DMS53 (cell line): ENCODE measurements at places on chromosomes 1 and 21.
A peak's percentile ranks its signal among the peaks of the same experiment; 100 is the strongest.

DNA sequence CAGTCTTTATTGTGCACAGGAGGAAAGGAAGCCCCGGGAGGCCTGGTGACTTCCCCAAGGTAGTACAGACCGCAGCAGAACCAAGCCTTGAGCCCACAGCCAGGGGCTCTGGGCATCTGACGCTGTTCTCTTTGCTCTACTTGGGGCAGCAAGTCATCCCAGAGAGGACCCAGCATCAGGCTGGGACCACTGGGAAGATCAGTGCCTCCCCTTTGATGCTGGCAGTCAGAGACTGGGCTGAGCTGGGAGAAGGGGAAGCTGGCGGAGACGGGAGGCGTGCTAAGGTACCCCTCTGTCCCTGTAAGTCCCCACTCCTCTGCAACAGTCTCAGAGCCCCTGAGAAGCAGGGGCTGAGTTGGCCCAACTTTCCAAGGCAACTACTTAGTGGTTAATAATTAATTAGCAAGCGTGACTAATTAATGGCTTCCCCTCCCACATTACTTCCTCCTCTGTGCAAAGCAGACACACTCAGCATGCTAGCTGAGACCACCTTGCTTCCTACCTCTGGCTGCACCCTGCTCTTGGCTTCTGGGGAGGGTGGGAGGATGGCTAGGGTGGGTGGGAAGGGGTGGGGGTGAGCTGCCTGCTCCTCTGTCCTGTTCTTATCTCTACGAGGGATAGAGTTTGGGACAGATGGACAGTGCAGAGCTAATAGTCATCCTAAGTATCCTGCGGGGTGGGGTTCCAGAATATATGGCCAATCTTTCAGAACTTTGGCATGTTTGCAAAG, 1.3 kb downstream of the INAVA start:
- DNase-seq = peak; percentile 54

- DNase-seq = no peak
Observed at GRCh38 chr1:196181594-196181878, 426.7 kb downstream of the KCNT2 start.

DNA sequence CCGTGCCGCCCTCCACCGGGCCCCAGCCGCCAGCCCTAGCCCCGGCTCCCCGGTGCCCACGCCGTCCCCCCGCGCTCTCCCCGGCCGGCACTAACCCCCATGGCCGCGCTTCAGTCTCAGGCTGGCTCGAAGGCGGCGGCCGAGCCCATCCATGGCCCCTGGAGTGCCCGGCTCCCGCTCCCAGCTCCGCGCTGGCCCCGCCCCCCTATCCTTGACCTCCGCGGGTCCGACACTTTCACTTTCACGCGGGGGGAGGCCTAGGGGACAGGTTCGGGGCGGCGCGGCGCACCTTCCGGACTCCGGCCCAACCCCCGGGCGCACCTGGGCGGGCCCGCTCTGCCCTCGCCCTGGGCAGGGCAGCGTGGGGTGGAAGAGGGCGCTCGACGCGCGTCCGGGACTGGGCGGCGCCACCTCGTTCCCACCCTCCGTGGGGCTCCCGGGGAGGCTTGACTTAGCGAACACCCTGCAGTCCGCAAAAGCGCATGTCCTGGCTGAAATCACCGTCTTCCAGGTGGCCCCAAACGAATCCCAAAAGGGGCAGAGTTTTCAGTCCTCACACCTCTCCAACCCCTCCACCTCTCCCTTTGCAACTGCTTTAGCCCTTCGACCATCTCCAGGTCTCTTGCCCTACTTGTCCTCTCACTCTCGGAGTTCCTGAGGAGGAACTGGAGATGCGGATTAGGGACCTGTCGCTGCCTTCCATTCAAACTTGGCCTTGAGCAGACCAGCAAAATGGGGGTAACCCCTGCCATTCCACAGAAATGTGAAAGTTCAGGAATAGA, 3.9 kb upstream of the DENND2D start:
- DNase-seq = peak; percentile 91

GRCh38 chr1:183370399-183371058, 47.7 kb downstream of the NMNAT2 start:
- DNase-seq = peak; percentile 39

DNA sequence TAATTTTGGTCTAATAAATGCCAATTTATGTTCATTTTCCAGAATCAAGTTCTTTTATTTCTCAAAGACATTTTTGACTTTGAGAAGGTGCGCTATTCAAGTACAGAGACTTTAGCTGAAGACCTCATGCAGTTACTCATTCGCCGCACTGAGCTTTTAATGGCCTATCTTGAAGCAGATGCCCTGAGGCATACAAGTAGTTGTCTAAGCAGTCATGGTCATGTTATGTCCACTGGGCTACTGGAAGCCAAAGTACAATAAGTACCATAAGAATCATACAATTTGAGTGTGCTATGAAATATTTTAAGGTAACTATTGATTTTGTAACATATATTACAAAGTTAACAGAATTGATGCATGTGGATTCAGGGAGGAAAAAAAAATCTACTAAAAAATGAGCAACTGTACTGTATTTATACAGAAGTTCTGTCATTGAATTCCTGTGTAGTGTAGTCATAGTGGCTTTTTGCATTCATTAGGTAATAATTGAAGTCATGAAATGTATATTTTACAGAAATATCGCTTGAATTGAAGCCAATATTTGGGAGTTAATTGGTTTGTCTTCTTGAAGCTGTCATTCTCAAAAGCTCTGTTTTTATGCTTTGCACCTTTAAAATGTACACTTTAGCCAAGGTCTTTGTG, 13.5 kb upstream of the NEXN start:
- DNase-seq = no peak

DNA sequence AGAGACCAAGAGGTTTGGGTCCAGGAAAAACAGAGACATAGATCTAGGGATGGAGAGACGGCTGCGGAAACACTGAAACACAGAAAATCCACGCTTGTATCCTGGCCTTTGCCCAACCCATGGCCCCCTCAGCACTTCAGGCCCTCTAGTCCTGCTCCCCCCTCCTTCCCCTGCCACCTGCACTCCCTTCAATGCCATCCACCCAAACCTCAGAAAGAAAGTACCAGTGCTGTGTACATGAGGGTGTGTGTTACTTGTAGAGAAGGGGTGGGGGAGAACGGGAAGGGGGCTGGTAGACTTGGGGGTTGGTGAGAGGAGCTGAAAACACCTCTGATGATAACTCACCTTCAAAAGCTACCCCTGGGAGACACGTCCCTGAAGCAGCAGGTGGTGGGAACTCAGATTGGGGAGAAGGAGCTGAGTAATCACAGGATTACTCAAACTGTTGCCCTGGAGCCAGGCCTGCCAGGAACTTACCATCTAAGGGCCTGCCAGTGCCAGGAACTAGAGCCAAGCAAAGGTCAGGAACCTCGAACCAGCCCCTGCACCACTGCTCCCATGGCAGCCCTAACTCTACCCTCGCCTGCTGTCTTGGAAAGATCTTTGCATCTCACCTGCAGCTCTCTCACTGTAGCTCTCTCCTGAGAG, 11.5 kb downstream of the RORC start:
- no peak for DNase-seq

DNA sequence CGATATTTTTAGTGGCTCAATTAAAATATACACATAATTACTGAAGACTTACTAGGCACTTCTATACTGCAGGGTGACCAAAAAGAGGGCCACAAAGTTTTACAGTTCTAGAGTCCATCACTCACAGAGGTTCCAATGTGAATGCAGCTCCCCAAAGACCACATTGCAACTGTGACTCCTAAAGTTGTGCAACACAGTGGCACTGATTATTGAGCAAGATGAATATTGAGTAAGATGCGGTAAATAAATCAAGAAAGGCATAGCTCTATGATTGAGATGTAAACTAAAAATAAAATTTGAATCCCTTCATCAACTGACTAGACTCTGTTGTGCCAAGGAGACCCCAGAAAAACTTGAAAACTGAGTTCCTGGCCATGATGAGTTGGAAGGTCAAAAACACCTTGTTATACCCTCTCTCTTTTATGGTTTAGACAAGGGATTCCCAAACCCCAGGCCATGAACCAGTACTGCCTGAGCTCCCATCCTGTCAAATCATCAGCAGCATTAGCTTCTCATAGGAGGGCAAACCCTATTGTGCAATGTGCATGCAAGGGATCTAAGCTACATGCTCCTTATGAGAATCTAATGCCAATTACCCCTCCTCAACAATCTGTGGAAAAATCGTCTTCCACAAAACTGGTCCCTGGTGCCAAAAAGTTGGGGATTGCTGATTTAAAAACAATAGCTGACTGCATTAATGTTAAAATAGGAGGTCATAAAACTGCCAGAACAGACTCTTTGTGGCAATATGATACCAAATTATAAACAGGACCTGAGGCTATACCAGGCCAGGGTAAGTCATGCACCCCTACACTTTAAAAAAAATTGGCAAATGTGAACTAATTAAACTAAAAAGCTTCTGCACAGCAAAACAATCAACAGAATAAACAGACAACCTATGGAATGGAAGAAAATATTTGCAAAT, 94.3 kb downstream of the ADGRL4 start:
- no peak for DNase-seq

DNA sequence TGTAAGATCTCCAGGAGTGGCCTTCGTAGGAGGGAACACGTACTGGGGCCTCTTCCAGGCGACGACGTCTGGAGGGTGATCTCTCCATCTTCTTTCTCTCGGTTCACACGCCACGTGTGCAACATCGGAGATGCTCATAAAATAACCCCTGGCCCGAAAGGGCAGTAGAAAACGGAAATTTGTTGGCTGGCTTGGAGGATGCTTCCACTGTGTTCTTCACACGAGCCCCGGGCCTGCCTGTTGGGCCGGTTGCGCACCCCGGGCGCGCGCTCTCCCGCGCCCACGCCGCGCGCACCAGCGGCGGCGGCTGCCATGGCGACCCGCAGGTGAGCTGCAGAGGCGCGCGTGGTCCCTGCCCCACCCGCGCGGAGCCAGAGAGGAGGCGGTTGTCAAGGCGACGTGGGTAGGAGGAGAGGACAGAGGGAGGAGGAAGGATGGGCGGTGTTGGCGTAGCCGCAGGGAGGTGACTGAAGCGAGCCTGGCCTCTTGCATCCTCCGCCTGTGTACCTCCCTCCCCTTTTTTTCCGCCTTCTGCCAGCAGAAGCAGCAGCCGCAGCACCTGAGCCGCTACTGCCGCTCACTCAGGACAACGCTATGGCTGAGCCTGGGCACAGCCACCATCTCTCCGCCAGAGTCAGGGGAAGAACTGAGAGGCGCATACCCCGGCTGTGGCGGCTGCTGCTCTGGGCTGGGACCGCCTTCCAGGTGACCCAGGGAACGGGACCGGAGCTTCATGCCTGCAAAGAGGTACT, at the start of gene ELAPOR1:
TSS of gene ELAPOR1 (plus strand) at position 526 of the 752 bp plus-strand sequence. CDS start at position 595, 69 bp downstream.
- peak; percentile 97 for DNase-seq

DNA sequence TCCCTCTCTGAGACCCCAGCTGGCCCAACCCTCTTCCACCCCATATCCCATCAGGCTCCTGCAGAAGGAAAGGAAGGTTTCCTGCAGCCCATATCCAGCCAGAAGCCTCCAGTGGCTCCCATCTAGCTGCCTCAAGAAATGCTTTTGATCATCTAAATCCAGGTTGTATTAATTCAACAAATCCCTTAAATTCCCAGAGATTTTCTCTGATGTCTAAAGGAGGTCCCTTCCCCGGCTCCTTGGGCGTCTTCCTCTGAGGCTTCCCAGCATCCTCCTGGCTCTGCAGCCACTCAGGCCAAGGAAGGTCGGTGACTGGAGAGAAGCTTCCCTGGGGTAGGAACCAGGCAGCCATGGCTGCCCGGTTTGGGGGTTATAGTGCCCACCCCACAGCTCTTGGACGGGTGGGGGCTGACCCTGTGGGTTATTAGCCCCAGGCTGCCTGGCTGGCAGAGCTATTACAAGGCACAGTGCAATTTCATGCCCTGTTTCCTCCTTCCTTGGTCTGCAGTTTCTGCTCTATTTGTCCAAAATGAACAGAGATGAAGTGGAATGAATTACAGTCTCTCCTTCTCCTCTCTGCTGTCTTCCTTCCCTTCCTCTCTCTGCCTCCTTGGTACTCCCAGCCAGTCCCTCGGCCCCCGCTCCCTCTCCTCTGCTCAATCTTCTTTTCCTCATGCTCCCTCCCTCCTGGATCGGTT, 34.8 kb upstream of the DISP3 start:
- no peak for DNase-seq

GRCh38 chr1:68585351-68585750, 88.5 kb upstream of the DEPDC1 start:
- peak; percentile 98 for DNase-seq

GRCh38 chr1:227895828-227896685, 51.7 kb downstream of the WNT9A start:
- no peak for DNase-seq
